ENCODE measurements at places on chromosomes 2 and 18.

GRCh38 chr2:155692856-155693255 is 639.7 kb downstream of the NR4A2 start:
- DNase-seq: no peak

- no peak for DNase-seq
These were observed 8.1 kb downstream of the ASIC4 start for GRCh38 chr2:219522111-219523030.

DNA sequence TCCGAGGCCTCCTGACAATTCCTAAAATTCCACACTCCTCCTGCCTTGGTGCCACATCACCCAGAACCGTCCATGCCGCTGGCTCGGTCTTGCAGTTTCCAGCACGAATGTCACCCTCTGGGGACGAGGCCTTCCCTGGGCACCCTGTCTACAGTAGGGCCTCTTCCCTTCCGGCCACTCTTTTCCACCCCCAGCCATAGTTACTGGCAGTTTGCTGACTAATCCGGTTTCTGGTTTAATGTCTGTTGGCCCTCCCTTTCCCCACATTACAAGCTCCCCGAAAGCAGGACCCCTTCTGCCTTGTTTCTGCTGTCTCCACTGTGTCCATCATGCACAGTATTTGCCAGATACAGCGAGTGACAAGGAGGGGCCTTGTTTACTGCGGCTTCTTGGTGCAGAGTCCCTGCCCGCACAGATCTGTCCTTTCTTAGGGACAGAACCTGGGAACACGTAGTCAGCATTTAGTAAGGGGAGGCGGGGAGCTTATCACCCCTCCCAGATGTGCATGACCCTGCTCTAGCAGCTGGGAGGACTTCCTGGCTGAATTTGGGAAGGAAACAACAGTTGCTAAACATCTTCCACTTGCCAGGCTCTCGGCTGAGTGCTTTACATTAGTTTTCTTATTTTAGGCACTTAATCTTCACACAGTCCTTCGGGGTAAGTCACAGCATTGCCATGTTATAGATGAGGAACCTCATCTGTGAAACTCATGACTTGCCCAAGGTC is 23.6 kb upstream of the CATIP start:
- no peak for DNase-seq

- no peak for DNase-seq
These were observed 155.4 kb upstream of the FSIP2 start for GRCh38 chr2:185583058-185583816.

DNA sequence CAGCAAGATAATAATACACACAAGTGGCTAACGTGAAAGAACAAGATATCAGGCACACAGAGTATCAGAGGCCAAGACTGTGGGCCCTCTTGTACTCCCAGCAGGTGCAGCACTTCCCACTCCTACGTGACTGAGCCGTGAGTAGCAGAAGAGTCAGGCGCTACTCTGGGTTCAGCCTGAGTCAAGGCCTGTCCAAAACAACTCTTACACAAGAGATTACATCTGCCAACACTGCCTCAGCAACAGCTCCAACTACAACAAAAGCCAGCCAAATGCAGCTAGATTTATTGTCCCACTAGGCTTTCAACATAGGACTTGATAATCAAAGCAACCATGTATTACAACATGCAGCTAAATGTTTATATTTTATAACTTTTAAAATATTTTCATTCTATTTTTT is 56.2 kb downstream of the ITSN2 start:
- DNase-seq: no peak

- no peak for DNase-seq
These were observed 18.9 kb downstream of the STON1 start for GRCh38 chr2:48548840-48549239.

- DNase-seq: no peak
These were observed 22.0 kb downstream of the PDCL3 start for GRCh38 chr2:100584816-100585215.

DNA sequence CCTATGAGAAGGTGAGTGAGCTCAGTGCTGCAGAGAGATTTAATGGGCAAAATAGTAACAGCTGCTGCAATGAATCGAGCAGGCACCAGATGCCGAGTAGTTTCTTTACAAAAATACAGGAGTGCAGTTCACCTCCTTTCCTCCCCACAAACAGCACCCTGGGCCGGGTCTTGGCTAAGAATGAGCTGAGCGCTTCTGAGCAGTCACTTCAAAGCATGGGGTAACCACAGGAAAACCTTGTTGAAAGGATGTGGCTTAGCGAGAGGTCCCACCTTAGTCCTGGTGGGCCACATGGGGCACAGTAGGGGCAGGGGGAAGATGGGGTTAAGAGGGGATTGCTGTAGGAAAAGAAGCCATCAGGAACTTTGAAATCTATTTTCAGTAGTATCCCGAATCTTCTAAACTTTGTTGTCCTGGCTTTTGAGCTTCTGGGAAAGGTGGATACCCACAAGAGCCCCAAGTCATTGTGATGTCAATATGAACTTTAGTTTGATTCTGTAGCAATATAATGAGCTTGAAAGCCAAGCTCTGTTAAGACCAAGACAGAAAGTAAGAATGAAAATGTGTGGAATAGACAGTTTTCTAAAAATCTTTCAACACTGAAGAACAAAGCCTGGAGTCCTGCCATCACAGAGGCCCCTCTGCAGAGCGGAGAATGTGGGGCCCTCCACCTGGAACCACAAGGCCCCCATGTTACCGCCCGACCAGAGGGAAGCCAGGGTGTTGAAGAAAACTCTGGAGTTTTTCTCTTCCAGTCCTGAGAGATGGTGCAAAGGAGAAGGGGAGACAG is 101.0 kb upstream of the ZNF236 start:
- peak; percentile 60 for DNase-seq

DNA sequence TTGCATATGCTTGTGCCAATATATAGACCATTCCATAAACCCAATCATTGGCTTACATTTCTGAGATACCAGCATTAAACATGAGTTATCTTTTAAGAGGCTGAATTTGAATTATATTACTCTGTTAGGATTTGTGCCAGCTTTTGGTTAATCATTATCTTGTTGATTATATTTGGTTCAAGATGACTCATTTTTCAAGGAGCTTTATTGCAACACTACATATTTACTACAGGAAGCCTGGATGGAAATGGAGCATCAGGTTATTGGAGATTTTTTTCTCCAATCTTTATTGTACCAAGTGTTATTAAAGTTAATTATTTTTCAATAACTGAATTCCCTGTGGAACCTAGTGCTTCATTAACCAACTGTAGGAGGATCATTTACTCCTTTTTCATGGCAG is 26.4 kb downstream of the EML4 start:
- no peak for DNase-seq

- DNase-seq: no peak
These were observed 15.5 kb downstream of the KLF7 start for GRCh38 chr2:207150284-207150683.
